ENCODE measurements at places on chromosomes 5 and 9.

- DNase-seq = peak; percentile 86
Observed at GRCh38 chr9:114396558-114397218, 8.9 kb upstream of the AKNA start.

GRCh38 chr5:141494761-141495452 is 6.0 kb downstream of the PCDHGC5 start:
- DNase-seq = peak; percentile 68

- DNase-seq = peak; percentile 58
Observed at GRCh38 chr5:154467655-154468354, 10.2 kb downstream of the HAND1 start.

DNA sequence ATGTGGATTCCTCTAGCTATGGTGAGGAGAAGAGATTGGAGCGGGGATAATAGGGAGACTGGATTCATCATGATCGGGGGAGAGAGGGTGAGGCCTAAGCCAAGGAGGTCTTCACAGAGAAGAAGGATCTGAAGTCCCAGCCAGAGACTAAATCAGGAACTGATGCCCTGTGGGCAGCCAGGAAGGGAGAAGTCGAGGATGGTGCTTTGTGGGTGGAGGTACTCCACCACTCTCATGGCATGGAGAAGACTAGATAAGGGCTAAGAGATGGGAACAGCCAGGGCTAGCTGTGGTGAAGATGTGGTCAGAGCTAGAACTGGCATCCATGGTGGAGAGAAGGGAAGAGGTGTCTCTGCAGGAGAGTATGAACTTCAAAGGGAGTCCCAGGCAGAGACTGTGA is 3.0 kb upstream of the RGS14 start:
- DNase-seq = no peak

DNA sequence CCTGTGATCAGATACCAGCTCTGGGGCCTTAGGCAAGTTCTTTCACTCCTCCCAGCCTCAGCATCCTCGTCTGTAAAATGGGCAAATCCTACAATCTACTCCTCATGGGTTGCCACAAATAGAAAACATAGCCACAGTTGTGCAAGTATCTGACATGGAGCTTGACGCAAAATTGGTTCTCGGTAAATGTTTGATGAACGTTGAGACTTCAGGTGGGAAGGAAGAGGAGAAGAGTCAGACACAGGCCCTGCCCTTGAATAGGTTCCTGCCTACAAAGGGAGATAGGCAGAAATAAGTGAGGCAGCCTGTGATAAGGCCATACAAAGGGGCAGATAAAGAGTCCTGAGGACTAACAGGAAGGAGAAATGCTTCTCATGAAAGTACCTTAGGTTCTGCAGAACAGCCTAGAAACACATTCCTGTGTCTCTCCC is 26.1 kb upstream of the CPEB4 start:
- no peak for DNase-seq

DNA sequence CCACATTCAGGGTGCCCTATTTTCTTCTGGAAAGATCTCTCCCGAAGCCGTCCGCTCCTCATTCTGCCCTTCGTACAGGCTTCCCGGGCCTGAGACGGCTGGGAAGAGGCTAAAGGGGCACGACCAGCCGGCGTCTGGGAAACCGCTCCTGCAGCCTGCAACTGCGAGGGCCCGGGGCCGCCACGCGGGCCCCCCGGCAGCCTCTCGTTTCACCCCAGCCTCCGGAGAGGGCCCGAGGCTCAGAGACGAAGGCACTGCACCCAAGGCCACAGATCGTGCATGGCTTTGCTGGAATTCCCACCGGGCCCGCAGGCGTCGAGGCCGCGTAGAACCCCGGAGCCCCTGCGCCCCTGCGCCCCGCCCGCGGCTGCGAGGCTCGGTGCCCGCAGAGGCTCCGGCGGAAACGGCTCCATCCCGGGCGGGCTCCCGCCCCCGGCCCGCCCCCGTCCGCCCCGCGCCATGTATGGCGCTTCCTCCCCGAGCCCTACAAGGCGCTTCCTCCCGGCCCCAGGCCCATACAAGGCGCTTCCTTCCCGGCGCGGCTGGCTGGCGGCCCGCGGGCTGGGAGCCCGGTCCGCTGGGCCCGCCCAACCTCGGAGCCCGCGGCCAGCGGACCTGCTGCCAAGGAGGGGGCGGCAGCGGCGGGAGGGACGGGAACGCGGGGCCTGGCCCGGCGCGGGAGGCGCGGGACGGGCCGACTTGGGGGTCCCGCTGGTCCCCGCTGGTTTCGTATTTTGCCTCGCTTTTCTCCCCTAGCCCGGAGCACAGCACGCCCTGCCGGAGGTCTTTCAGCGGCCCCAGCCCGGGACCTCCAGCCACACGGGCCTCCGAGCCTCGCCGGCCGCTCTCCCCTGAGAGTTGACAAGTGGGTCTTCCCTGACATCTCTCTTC is 26.6 kb downstream of the EGR1 start:
- DNase-seq = peak; percentile 91

GRCh38 chr5:18314192-18314778 is 680.0 kb downstream of the TAF11L14 start:
- DNase-seq = peak; percentile 27

DNA sequence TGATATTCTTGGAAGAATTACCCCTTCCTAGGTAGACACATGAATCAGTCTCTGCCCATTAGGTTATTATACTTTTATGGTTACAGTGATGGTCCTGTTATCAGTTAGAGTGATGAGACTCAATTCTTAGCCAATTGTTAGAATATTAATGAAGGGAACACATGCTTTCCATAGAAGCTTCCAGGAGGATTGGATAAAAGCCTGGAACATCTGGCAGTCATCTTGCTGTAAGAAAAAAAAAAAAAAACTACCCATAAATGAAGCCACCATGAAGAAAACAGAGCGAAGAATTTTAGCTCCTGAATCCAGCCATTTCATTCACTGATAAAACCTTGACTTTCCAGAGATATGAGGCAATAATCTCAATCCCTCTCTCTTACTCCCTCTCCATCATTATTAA is 262.5 kb upstream of the GRIN3A start:
- DNase-seq = no peak

DNA sequence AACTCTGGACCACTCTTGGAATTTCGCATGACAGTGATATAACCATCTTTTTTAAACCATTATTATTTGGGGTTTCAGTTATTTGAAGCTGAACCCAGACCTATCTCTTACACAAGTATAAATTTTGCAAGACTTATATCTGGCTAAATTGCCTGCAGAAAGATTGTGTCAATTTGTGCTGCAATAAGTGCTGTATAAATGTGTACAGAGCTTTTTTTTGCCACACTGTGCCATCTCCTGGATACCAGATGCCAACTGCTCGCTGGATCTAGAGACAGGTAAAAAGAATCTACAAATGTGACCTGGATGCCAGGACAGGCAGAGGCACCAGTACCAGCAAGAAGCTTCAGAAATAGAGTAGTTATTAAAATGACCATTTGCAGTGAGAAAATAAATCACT is 25.9 kb upstream of the TTC39B start:
- DNase-seq = no peak

DNA sequence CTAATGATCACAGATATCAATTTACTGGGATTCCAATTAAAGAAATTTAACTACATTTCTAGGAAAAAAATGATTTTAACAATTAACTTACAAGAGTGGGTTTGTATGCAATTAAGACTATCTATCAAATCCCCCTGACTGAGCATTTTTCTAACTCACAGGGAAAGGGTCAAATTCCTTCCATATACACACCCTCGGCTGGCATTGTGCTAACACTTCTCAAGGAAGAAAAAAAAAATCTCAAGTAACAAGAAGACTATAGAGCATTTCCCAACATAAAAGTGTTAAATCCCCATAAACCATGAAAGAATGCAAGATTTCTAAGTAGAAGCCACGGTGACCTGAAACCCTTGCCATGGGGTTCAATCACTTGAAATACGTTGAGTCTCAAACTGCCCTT is 368.8 kb downstream of the GLIS3 start:
- DNase-seq = no peak

DNA sequence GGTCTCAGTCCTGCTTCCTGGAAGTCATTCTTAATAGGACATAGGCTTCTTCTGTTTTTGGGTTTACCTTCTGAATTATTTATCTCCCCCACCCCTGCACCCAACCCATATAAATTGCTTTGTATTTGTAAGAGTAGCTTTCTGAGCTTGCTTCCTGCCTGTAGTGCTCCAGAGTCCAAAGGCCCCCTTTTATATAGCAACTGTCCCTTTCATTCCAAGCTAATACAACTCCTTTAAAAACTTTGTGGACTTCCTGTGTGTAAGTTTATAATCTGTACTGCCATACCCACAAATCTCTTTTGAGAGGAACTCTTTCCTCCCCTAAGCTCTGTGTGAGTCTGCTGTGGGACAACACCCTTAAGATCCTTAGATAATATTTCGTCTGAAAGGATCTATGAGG is 7.8 kb downstream of the JAK2 start:
- no peak for DNase-seq

- DNase-seq = no peak
Observed at GRCh38 chr5:143701493-143701892, 110.5 kb upstream of the HMHB1 start.

GRCh38 chr5:33067291-33067690 is 356.2 kb downstream of the NPR3 start:
- DNase-seq = no peak

DNA sequence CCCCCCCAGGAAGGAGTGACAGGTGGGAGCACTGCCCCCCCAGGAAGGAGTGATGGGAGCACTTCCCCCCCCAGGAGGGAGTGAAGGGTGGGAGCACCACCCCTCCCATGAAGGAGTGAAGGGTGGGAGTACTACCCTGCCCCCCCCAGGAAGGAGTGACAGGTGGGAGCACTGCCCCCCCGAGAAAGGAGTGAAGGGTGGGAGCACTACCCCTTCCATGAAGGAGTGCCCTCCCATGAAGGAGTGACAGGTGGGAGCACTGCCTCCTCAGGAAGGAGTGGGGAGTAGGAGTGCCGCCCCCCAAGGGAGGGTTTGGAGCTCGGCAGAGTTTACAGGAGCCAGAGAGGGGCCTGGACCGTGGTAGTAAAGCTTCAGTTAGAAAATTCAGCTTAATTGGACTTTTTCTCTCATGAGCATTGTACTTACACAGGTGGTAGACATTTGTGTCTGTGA is 100.7 kb downstream of the CACNA1B start:
- no peak for DNase-seq

- DNase-seq = peak; percentile 71
Observed at GRCh38 chr9:34675048-34675714, 12.7 kb upstream of the CCL27 start.

- DNase-seq = peak; percentile 90
Observed at GRCh38 chr5:124748687-124749594, 2.5 kb upstream of the ZNF608 start.

GRCh38 chr5:154168395-154168794 is 22.1 kb upstream of the GALNT10 start:
- no peak for DNase-seq

DNA sequence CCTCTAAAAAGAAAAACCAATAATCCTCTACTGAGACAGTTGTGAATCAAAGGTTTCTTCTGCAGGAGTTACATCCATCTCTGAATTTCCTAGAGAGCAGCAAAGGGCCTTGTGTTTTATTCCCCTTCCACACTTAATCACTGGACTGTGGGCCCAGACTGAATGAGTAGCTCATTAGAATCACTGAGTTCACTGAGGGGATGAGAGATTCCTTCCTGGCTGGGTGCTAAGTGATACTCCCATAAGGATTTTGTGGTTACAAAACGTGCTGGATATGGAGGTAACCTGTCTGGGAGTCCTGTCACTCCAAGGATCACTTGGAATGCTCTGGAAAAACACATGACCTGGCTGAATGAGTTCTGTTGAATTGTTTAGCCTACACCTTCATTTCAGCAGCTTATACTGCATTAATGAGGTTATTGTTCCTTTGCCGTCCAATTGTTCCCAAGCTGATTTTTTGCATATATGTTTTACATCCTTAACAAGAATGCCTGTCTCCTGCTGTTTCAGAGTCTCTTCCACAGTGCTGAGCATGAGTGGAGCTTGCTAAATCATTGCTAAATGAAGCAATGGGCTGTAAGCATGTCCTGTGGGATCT is 82.9 kb downstream of the MEF2C start:
- no peak for DNase-seq

GRCh38 chr9:97851446-97851883 is 1.6 kb upstream of the FOXE1 start:
- no peak for DNase-seq

GRCh38 chr5:126568206-126568755 is 26.7 kb downstream of the ALDH7A1 start:
- no peak for DNase-seq

DNA sequence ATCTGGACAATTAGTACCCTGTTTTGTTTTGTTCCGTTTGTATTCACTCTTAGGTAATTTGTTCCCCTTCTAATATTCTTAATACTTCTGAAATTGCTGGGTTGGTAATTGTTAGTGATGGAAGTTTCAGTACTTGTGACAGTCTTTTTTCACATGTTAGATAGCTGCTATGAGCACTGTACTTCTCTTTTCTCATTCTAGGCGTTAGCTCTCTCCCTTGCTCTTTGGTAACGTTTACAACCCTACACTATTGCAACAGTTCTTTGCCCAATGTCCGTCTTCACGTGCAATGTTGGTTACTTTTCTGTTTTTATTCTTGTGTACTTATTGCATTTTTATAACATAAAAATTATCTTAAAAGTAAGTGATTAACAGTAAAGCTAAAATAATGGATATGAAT is 1509.0 kb downstream of the MAT2B start:
- DNase-seq = no peak

DNA sequence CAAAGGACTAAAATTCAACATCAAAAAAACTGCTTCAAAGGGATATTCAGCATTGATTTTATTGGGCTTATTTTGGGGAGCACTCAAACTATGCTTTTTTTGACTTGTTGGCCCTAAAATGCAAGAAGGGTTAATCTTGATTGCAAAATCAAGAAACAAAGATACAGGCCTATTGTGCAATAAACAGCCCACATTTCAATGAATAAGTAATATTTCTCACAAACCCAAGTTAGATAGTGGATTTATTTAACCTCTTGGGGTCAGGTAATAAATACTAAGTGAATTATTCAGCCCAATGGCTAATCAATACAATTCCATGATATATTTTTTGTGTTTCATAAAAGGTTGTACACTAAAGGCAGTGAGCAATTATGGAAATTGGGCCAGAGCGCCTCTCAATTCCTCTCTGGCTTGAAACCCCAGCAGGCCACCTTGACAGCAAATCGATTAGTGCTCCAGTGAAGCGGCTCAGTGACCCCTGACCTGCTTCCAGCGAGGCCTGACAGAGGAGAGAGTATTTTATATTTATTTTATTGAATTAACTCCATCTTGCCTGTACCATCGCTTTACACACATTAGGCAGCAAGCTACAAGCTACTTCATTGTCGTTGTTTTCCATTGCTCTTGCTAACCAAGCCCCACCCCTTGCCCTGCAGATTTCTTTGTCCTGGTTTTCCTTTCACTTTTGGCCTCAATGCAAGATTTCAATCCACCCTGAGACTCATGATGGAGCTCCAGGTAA is 65.5 kb downstream of the EBF1 start:
- peak; percentile 31 for DNase-seq

- no peak for DNase-seq
Observed at GRCh38 chr5:129241755-129242154, 147.2 kb downstream of the ISOC1 start.

DNA sequence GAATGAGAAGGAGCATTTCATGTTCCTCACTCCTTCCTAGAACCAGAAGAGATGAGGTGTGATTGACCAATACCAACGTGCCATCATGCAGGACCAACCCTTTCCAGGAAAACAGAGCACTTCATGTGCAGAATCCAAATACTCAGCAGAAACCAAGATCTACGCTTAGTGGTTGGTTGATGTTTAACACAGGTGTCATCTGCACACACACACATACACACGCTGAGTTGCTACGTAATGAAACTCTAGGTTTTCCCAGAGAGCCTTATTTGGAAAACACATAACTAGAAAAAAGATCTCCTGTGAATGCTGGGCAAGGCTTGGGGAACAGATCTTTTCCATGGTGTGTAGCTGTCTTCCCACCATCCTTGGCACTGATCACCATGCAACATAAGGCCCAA is 21.1 kb upstream of the ZNF622 start:
- no peak for DNase-seq

All from fibroblast of skin of back (primary cell).